ENCODE measurements at places on chromosomes 12 and 14. TPM values are rescaled to one million over a fixed set of nuclear protein-coding genes. Genes with fewer than 3 reads are reported as not detected.

- peak; percentile 23 for DNase-seq
Observed at GRCh38 chr14:60723116-60723906, 840 bp downstream of the SIX4 start.

The PTGR2 gene
- 1.8 TPM for total RNA-seq

- no peak for DNase-seq
Observed at GRCh38 chr14:19949218-19949617, 18.5 kb downstream of the OR4K1 start.

GRCh38 chr14:91245029-91245428 is 525 bp upstream of the GPR68 start:
- no peak for DNase-seq

DNA sequence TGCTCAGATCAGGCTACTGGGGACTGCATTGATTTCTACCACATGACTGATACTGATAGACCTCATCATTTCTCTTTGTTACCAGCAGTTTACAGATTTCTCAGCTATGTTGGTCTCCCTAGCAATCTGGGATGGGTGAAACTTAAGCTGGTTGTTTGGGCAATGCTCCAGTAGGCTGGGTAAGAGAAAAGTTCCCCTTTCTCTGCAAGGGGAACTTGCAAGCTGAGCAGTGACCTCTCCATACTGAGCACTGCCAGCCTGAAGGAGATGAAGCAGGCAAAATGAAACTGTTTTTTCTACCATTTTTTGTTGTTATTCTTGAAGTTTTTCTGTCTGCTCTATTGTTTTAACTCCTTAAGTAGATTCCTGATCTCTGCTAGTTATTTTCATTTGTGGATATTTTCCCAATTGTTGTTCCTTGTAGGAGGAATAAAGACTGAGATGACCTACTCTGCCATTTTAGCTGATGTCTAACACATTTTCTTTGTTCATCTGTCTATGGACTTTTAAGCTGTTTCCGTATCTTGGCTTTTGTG is 1.3 kb upstream of the OR4M1 start:
- no peak for DNase-seq

- no peak for DNase-seq
Observed at GRCh38 chr12:47709671-47710070, 3.8 kb upstream of the RPAP3 start.

DNA sequence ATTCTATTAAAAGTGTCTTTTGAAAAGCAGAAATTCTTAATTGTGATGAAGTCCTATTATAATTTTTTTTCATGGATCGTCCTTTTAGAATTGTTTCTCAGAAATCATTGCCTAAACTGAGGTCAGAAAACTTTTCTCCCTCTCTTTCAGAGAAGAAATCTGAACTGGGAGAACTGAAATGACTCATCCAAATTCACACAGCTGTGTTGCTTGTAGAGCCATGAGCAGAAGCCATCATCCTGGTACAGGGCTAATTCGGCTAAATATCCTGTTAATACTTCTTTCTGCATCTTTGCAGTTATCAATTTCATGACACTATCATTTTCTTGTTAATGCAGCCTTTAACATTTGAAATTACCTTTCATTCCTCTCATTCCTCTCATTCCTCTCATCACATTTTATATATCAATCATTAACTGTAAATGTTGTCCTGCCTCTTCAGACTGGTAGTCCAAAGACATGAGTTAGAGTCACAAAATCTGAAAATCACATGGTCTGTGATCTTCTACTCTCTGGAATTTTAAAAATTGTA is 15.5 kb downstream of the SLC15A5 start:
- DNase-seq = no peak

DNA sequence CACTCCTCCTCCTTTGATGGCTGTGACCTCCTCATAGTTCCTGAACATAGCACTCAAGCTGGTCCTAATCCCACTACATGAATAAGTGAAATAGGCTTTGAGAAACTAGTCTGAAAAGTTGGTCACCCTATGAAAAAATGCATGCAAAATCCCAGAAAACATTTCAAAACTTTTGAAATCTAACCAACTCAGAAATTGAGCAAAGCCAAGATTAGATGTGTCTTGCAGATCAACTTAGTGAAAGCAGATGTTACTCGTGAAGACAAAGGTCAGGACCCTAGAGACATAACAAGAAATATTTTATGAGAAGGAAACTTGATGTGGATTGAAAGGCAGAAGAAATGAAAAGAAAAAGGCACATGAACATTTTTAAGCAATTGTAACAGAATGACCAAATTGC is 63.3 kb downstream of the TSHR start:
- DNase-seq = no peak

DNA sequence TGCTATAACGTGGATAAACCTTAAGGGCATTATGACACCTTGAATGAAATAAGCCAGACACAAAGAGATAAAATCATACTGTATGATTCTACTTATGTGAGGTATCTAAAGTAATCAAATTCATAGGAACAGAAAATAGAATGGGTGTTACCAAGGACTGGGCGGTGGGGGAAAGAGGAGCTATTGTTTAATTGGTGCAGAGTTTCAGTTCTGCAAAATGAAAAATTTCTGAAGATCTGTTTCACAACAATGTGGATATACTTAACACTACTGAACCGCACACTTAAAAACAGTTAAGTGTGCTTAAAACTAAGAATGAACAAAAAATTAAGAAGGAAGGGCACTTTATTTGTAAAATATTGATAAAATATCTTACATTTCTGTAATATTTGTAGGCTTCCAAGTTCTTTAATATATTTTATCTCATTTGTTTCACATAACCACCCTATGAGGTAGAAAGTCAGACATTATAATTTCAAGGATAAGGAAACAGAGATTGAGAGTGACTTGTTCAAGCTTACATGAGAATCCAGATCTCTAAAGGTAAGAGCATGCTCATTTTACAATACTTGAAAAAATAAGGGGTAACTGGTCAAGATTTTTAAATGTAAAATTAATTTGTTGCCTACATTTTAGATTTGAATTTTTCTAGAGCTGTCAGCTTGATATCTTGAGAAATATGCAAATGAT is 14.9 kb downstream of the LTA4H start:
- no peak for DNase-seq

- no peak for DNase-seq
Observed at GRCh38 chr12:110861729-110862128, 14.9 kb downstream of the CCDC63 start.

DNA sequence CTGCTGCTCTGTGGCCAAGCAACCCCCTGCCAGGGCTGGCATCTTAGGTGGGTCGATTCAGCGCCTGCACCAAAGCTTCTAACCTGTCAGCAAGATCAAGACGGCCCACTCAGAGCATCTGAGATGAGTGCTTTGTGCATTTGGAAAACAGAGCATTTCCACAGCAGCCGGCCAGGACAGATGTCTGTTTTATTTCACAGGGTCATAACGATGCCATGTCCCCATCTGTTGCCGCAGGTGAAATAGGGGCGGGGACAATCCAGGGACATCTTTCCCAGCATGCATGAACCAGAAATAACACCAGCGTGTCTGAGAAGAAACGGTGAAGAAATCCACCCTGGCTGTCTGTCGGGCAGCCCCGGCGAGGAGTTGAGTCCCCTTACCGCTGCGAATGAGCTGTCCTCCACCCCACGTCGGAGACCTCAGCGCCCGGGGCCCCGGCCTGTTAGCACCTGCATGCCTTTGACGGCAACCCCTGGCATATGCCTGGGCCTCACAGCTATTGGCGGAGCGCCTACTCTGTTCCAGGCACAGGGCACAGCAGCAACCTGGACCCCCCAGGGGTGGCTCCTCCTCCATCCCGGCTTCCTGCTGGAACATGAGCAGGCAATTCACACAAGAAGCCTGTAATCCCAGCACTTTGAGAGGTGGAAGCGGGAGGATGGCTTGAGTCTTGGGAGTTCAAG is 30.6 kb upstream of the ULK1 start:
- DNase-seq = no peak

DNA sequence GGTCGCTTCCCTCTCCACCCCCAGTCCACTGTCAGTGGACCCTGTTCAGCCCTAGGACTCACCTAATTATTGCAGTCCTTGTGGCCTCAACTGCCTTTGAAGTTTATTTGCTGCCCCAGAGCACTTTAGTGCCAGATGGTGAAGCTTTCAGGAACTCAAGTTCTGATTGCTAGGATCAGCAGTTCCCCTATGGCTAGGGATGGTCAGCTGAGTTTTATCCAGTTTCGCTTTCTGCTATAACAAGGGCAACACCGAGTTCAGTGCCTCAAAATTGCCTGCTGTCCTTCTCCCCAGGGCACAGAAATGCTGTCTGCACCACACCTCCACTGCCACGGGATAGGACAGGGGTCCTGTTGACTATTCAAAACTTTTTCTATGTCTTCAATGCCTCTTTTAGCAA is 295.0 kb downstream of the GPHN start:
- DNase-seq = no peak

The GPN3 gene
- total RNA-seq = 50.3 TPM

The MDM2 gene
- total RNA-seq = 110 TPM

DNA sequence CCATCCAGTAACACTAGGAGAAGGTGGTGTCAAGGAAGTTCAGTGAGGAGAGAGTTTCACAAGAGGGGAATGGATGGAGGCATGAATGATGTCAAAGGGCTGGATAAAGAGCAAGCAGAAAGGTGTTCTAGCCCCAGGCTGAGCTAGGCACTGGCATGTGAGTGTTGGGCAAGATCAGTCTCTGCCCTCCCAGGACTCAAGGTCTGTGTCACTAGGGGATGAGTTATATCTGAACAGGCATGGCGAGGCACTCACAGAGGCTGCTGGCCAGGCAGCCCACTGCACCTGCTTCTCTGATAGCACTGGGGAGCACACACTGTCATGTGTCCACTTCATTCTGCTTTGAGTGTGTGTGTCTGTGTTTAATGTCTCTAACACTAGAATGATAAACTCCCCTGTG is 903.8 kb downstream of the BCL11B start:
- DNase-seq = no peak

- DNase-seq = no peak
Observed at GRCh38 chr12:68056300-68056699, 67.1 kb downstream of the IFNG-AS1 start.

DNA sequence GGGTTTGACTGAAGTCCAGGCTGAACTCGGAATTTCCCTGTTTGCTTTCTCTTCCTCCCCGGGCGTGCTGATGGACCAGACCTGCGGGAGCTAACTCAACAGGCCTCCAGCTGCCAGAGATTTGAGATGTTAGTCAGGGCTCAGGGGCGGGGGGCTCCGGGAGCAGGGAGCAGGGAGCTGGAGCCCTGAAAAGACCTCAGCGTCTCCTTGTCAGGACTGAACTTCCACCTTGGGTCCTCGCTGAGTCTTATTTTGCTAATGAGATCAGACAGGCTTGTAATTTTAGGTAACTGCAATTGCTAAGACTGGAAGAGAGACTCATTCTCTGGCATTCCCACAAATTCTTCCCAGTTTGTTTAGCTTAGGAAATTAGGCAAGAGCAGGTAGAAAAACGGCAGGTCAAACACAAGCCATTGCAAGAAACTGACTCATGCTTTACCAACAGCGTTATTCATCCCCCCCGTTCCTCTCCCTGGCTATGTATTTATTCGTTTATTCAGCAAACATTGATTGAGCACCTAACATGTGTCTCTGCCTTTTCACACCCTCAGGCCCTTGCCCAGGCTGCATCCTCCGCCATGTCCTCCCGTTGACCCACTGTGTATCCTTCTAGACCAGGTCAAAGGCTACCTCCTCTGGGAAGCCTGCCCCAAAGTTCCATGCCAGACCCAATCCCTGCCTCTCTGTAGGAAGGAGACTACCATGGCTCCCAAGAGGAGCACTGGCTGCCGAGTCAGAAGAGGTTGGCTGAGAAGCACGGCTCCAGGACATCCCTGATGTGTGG is 80.4 kb upstream of the DIO3 start:
- DNase-seq = peak; percentile 76

DNA sequence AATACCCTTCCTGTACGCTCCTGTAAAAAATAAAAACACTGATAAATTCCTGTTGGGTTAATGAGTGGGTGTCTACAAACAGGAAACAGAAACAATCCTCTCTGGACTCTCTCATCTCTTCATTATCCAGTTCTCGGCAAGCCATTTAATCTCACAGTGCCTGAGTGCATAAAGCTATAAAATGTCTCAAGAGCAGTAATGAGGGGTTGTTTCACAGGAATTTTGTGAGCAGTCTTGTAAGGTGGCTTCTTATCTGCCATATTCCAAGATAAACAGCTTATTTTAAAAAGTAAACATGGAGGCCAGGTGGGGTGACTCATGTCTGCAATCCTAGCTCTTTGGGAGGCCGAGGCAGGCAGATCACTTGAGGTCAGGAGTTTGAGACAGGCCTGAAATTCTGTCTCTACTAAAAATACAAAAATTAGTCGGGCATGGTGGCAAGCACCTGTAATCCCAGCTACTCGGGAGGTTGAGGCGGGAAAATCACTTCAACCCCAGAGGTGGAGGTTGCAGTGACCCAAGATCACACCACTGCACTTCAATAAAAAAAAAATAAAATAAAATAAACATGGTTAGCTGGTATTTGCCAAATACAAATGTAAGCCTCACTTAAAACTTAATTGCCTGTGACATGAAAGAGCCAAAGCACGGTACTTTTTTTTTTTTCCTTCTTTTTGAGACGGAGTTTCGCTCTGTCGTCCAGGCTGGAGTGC is 54.0 kb downstream of the CLIP1 start:
- DNase-seq = peak; percentile 75

GRCh38 chr14:50594577-50595316 is 34.8 kb downstream of the ATL1 start:
- DNase-seq = no peak

The CRACR2A gene
- total RNA-seq = 0.16 TPM

DNA sequence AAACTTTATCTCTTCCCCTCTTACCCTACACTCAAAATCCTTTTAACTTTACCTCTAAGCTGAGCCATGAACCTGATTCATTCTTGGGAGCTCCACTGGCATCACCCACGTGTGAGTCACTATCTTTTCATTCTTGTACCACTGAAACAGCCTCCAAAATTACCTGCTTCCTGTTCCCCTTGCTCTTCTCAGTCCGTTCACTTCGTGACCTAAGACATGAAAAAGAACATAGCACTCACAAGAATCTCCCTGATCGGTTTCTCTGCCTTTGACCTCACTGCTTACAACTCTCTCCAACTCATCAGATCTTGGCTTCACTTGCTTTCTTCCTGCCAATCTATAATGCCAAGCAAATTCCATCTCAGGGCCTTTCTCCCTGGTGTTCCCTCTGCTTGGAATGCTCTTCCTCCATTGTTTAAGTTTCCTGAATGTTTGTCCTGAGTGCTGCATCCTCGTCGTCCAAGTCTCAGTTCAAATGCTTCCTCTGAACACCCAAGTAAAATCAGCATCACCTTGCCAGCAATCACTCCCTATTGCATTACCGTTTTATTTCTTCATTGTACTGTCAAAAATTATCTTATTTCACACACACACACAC is 9.2 kb downstream of the GLIPR1 start:
- no peak for DNase-seq

GRCh38 chr12:18752947-18753346 is 15.0 kb downstream of the CAPZA3 start:
- DNase-seq = no peak

GRCh38 chr12:61797266-61797665 is 462.9 kb upstream of the USP15 start:
- no peak for DNase-seq

- no peak for DNase-seq
Observed at GRCh38 chr12:132686825-132687210, 324 bp downstream of the POLE start.
